ENCODE measurements at places on chromosomes 2 and 18.

GRCh38 chr2:36147670-36148390 lies 207.7 kb upstream of the CRIM1 start:
- no peak for DNase-seq

- no peak for DNase-seq
Measured at GRCh38 chr2:158273791-158274190, 172.1 kb downstream of the UPP2 start.

GRCh38 chr2:201004370-201004769 lies 40.9 kb upstream of the ORC2 start:
- no peak for DNase-seq

DNA sequence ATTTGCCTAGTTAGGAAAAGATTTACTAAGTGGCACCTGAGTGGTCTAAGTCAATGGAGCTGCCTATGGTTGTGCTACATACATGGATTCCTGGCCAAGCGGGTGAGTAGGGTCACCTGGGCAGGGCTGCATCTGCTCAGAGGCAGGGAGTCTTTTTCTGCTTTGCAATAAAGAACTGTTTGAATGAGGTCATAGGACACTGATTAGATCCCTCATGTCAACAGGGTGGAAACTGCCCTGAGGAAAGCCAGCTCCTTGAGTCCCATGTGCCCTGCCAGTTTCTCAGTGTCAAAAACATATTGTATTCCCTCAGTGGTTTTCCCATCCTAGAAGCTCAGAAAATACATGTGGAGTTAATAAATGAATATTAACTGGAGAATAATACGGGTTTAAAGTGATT lies 4.6 kb downstream of the LAMA3 start:
- DNase-seq = no peak

GRCh38 chr2:167890739-167891138 lies 356.7 kb downstream of the STK39 start:
- DNase-seq = no peak

- peak; percentile 84 for DNase-seq
Measured at GRCh38 chr2:27703638-27704341, 40.1 kb downstream of the SLC4A1AP start.

- DNase-seq = no peak
Measured at GRCh38 chr2:189253836-189254235, 74.3 kb upstream of the COL5A2 start.

GRCh38 chr18:55101458-55101824 lies 142.2 kb upstream of the CCDC68 start:
- no peak for DNase-seq

GRCh38 chr2:190841707-190842505 lies 38.7 kb upstream of the GLS start:
- no peak for DNase-seq

DNA sequence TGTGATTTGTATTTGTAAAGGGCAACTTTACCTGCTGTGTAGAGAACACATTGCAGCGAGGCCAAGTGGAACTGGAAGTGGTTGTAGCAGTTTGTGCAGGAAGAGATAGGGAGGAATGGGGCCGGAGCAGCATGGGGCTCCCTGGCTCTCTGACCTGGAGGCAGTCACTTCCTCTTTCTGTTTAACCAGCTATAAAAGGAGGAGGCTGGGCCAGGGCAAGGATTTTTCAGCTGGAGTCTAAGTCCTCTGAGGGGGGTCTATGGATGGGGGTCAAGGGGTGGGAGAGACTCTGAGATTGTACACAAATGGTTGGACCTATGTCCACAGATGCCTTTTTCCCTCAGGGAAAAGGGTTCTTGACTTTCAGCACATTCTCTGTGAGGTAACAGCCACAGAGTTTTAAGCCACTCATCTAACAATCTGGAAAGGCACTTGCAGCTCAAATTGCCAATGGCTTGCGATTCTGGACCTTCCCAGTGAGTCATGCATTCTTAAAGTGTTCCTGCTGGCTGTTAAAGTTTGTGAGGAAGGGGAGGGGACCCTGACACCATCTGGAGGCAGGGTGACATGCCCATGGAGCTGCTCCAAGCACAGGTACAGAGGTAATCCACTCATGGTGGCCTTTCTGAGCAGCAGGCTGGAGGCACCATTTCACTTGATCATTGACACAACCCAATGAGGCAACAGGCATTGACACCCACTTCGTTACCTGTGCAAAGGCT lies 347.0 kb downstream of the CYRIA start:
- no peak for DNase-seq

DNA sequence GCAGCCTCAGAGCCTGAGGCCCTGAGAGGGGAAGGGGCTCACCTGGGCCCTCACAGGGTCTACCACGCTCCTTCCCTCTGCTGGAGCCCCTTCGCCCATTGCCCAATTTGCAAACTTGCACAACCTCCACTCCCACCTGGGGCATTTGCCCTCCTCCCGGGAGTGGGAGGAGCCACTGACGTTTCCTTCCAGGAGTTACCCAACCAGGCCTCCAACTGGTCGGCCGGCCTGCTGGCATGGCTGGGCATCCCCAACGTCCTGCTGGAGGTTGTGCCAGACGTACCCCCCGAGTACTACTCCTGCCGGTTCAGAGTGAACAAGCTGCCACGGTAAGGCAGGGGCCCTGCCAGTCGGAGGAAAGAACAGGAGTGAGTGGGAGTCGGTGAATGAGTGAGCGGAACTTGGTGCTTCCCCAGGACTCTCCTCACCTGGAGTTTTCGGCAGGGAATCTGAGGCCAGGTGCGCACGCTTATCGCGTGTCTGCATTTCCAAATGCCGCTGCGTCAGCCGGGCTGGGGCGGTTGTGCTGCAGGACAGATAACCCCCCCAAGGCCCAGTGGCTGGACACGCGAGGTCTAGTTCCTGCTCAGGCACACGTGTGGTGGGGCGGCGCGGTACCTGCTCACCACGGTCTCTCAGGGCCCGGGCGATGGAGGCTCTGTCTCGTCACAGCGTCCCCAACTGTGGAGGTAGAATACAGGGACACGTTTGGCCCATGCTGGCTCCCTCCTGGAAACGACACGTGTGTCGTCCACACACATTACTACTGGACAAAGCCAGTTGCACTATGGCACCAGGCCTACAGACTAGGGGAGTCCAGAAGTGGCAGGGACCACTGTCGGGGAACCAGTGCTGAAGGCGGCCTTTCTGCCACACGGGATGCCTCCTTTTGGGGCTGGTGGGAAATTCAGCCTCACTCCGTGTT lies 11.7 kb downstream of the ANO7 start:
- DNase-seq = no peak

DNA sequence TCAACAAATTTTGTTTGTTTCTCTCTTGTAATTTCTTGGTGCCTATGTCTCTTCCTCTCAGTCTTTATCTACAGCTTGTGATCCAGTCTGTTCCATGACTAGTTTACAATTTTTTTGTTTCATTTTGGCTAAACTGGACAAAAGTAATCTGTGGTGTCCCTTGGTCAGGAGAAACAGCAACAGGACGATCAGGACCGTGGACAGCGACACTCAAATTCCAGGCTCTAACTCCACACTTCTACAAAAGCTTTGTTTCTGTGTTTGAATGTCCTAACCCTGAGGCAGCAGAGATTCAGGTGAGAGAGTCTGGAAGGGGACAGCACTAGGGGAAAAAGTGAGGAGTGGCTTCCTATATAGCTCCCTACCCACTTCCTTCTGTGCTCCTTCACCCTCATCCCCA lies 593.3 kb upstream of the FANCL start:
- DNase-seq = no peak
